HFFc6 (cell line): ENCODE measurements at places on chromosomes 4 and X. TPM values are rescaled to one million over a fixed set of nuclear protein-coding genes. Genes with fewer than 3 reads are reported as not detected.

IDUA gene
- 21.8 to 39.8 TPM (median 31.1 TPM) in 3 replicates for total RNA-seq

DNA sequence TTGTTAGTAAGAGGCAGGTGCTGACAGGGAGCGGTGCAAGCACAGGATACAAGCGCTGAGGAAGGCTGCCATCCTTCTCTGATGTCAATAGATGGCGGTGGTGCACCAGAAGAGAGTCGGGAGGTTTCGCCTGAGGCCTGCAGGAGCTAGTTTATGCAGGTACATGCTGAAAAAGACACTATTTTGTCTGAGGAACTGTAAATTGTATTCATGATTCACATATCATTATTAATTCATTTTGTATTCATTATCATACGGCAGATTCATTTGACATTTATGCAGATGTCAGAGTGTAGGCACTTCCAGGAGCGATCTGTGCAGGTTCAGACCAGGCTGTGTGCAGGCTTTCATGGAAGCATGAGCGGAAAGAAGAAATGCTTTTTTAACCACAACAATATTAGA is 824.0 kb downstream of the STIM2 start:
- H3K36me3 ChIP-seq, result no peaks in the 10 kb centered on the region
- peaks cover 8% of the 10 kb centered on the region for H3K27me3 ChIP-seq
- peak; percentile 51 for DNase-seq
- no peaks in the 10 kb centered on the region for H3K4me1 ChIP-seq
- no peak overlapping the region for H3K4me3 ChIP-seq
- no peak overlapping the region for H3K27ac ChIP-seq

GRCh38 chr4:33837043-33837838 is 2407.1 kb downstream of the ARAP2 start:
- H3K4me1 ChIP-seq, result peaks cover 59% of the 10 kb centered on the region
- H3K4me3 ChIP-seq, result peak overlapping the region; percentile 48
- peak; percentile 80 for DNase-seq
- H3K36me3 ChIP-seq, result peaks cover 9% of the 10 kb centered on the region

DNA sequence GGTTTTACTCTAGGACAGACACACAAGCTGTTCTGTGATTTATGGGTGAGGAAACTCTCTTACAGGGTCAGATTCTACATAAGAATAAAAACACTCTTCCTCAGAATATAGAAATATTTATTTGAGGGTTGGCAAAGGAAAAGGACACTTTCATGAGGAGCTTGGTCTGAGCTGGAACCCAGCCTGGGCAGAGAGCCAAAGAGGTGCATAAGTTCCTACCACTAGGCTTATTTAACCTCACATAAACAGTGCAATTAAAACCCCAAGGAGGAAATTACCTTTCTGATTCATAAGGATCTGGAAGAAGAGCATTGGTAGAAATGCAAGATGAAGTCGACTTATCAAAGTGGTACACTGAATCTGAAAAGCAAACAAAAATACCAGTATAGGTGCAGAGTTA is 32.9 kb downstream of the SETD7 start:
- H3K27ac ChIP-seq, result no peak overlapping the region; the same call in 1 of the 2 replicates
- DNase-seq, result no peak
- no peak overlapping the region for H3K4me3 ChIP-seq
- no peaks in the 10 kb centered on the region for H3K27me3 ChIP-seq

DNA sequence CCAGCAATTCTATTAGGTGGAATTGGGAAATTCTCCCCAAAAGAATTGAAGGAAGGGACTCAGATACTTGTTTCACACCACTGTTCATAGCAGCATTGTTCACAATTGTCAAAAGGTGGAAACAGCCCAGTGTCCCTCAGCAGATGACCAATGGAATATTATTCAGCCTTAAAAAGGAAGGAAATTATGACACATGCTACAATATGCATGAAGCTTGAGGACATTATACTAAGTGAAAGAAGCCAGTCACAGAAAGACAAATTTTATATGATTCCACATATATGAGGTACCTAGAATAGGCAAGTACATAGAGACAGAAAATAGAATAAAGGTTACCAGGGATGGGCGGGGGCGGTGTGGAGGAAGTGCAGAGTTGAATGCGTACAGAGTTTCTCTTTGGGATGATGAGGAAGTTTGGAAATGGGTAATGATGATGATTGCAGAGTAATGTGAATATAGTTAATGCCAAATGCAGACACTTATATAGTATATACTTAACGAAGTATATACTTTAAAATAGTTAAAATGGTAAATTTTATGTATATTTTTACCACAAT is 29.6 kb downstream of the DOCK11 start:
- H3K27ac ChIP-seq, result no peak overlapping the region
- peaks cover 63% of the 10 kb centered on the region for H3K4me1 ChIP-seq
- DNase-seq, result no peak
- no peak overlapping the region for H3K4me3 ChIP-seq
- peaks cover 6% of the 10 kb centered on the region; the same call in 1 of the 2 replicates for H3K36me3 ChIP-seq

DNA sequence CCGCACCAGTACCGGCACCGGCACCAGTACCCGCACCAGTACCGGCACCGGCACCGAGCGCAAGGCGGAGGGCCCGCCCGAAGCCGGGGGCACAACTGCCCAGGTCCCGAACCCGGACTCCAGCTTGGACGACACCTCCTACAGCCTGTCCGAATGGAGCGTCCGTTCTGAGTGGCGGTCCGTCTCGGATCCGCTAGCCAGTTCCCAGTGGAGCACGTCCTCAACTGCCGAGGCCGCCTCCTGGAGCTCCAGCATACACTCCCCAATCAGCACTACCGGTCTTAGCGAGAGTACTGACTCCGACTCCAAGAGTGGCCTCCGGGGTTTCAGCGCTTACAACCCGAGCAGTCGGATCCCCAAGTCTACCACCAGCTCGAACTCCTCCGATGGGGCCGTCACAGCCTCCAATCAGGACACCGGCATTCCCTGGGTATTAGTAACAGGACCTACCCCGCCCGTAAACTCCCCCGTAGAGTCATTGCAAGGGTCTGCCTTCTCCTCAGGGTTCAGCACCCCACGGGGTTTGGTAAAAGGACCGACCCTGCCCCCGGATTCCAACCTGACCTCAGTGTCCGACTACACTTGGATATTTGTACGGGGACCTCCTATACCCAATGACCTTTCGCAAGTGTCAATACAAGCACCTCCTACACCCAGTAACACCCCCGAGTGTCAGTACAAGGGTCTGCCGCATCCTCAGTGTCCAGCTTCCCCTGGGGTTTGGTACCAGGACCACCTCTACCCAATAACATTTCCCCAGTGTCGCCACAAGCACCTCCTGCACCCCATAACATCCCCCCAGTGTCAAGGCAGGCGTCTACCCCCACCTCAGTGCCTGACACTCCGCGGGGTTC is 721 bp upstream of the MAOA start:
- H3K36me3 ChIP-seq, result no peaks in the 10 kb centered on the region
- no peaks in the 10 kb centered on the region; the same call in 1 of the 2 replicates for H3K27me3 ChIP-seq
- H3K4me1 ChIP-seq, result no peaks in the 10 kb centered on the region

DNA sequence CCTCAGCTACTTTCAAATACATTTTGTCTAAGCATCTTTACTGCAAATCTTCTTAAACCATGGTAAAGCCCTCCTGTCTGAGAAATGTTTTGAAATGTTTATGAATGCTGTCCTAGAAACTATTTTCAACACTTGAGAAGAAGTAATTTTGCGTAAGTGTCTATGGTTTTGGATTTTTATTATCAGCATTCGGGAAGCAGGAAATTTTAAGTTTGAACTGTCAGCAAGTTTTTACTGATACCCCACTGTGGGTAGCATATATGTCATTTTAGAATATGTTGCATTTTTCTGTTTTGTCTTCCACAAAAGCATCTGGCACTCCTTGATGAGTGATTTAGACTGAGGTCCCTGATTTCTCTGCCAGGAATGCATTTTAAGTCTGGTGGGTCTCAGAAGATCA is 302.4 kb upstream of the GIMD1 start:
- H3K27ac ChIP-seq, result no peak overlapping the region
- DNase-seq, result no peak
- H3K4me3 ChIP-seq, result no peak overlapping the region
- H3K27me3 ChIP-seq, result no peaks in the 10 kb centered on the region
- H3K36me3 ChIP-seq, result peaks cover 16% of the 10 kb centered on the region; the same call in 1 of the 2 replicates

- no peaks in the 10 kb centered on the region for H3K36me3 ChIP-seq
- H3K27me3 ChIP-seq, result no peaks in the 10 kb centered on the region; the same call in 1 of the 2 replicates
- H3K27ac ChIP-seq, result no peak overlapping the region
- DNase-seq, result no peak
- H3K4me3 ChIP-seq, result no peak overlapping the region
- H3K4me1 ChIP-seq, result no peaks in the 10 kb centered on the region
Observed at GRCh38 chr4:101853028-101853427, 62.5 kb downstream of the BANK1 start.

DNA sequence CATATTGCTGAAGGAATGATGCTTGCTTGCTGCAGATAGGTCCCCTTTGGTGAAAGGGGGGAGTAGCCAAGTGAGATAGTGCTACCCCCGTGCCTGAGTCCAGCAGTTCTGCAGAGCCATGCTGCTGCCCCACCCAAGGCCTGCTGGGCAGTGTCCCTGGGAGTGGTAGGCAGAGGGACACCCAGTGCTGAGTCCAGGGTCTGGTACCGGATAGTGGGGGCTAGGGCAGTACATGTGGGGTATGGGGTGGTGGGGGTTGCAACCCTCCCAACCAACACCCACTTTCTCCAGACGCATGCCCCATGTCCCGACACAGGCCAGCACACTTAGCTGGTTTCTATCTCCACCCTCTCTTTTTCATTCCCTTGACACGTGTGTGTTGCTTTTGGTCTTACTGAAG is 62.0 kb upstream of the TLR2 start:
- H3K36me3 ChIP-seq, result peaks cover 6% of the 10 kb centered on the region
- H3K4me3 ChIP-seq, result no peak overlapping the region
- DNase-seq, result no peak
- no peaks in the 10 kb centered on the region for H3K27me3 ChIP-seq
- peaks cover 21% of the 10 kb centered on the region for H3K4me1 ChIP-seq

- H3K4me3 ChIP-seq, result peak overlapping the region; percentile 59
- peak overlapping the region; percentile 84 for H3K27ac ChIP-seq
- no peaks in the 10 kb centered on the region; the same call in 1 of the 2 replicates for H3K27me3 ChIP-seq
- no peaks in the 10 kb centered on the region for H3K36me3 ChIP-seq
- DNase-seq, result peak; percentile 86
Observed at GRCh38 chr4:6272863-6273660, 3.4 kb downstream of the WFS1 start.

- DNase-seq, result peak; percentile 48
- H3K27me3 ChIP-seq, result no peaks in the 10 kb centered on the region; the same call in none of the 2 replicates
- no peak overlapping the region for H3K27ac ChIP-seq
Observed at GRCh38 chrX:135484641-135485289, 35.7 kb upstream of the INTS6L start.

DNA sequence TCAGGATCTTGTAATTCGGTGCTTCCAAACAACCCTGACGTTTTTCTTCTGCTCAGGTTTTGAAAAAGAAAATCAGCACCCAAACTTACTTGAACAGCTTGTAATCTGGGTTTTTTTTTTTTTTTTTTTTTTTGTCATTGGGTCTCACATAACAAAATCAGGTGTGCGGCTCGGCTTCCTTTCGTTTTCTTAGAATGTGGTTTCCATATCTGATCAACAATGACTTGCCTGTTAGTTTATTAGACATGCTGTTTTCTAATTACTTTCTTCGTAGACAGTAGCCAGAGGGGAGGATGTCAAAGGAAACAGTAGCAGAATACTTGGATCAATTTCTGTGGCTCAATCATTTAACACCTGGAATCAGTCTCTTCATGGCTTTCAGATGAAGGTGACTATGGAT is 890 bp upstream of the FREM3 start:
- H3K36me3 ChIP-seq, result no peaks in the 10 kb centered on the region
- H3K27ac ChIP-seq, result no peak overlapping the region
- no peak for DNase-seq
